ENCODE measurements at places on chromosomes 11 and 22. TPM values are rescaled to one million over a fixed set of nuclear protein-coding genes. Genes with fewer than 3 reads are reported as not detected.

DNA sequence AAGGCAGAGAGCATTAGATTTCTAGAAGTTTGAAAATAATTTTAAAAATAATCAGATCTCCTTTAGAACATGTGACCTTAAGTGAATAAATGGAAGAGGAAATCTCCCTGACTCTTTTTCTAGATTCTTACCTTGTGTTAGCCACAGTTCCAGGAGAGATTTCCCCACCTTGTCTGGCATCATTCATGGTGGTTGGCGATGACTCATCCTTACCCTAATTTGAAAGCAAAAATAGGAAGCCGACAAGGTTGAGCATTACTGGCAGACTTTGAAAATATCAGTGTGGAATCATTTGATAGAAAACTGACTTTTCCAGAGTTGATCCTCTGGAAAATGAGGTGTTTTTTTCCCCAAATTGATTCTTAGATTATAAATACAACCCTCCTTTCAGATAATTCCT, 48.1 kb downstream of the CNTN5 start:
- no peak for DNase-seq

DNA sequence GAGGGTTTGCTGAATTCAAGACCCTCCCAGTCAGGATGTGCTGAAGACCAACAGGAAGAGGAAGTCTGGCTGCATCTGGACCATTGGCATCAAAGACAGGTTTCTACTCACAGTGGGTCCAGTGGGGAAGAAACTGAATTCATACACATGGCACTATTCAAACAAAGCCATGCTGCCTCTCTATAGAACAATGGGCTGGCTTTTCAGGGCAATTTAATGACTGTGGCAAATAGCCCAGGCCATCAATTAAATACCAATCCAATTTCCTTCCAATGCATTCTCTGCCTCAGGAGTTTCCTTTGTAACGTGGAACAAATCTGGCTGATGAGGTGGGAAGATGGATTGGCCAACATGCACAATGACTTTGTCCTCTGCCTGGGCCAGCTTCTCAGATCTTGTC, 98.6 kb downstream of the SEZ6L start:
- DNase-seq, result no peak

GRCh38 chr22:33271390-33272161, 213.4 kb upstream of the SYN3 start:
- no peak for DNase-seq

GRCh38 chr22:36081023-36081431, 52.4 kb upstream of the RBFOX2 start:
- no peak for DNase-seq

GRCh38 chr22:33803371-33804282, 116.6 kb downstream of the LARGE1 start:
- no peak for DNase-seq

Gene ABTB2
- total RNA-seq, result 2.9 TPM

- no peak for DNase-seq
Observed at GRCh38 chr11:63493127-63493526, 2.2 kb upstream of the PLAAT5 start.

GRCh38 chr22:31449506-31449905, 40.1 kb downstream of the EIF4ENIF1 start:
- DNase-seq, result no peak

DNA sequence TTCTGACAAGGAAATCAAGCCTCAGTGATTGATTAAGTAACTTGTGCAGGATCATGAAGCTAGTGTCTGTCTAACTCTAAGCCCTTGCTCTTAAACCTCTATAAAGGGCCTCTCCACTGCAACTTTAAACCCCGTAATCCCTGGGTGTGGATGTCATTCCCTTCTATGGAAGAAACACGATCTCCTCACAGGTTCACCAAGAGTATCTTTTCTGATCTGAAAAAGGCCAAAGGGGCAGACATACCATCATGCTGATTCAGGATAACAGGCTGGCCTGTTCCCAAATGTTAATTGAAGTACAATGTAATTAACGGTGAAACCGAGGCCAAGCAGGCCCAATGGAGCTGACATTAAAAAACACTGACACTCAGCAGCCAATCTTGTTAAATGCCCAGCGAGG, 17.1 kb downstream of the TTC12 start:
- DNase-seq, result no peak

Gene DNHD1
- 5.7 TPM for total RNA-seq

GRCh38 chr22:29050457-29050856, 11.2 kb downstream of the C22orf31 start:
- DNase-seq, result no peak

Gene OSBP2
- 4.2 TPM for total RNA-seq

GRCh38 chr22:17205432-17205831, 13.8 kb downstream of the ADA2 start:
- DNase-seq, result no peak

Gene TOLLIP
- 64.6 TPM for total RNA-seq

Gene SPTBN2
- 45.0 TPM for total RNA-seq

Gene FGF19
- 1.7 TPM for total RNA-seq

DNA sequence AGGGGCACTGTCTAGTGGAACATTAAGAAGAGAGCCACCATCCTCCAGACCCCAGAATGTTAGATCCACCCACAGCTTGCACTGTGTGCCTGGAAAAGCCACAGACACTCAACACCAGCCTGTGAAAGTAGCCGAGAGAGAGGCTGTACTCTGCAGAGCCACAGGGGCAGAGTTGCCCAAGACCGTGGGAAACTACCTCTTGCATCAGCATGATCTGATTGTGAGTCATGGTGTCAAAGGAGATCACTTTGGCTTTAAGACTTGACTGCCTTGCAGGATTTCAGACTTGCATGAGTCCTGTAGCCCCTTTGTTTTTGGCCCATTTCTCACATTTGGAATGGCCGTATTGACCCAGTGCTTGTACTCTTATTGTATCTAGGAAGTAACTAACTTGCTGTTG, 115.9 kb upstream of the CCDC179 start:
- no peak for DNase-seq

- DNase-seq, result no peak
Observed at GRCh38 chr11:1102996-1103395, 28.3 kb downstream of the MUC2 start.

Gene TENM4
- total RNA-seq, result 2.0 TPM

Measured in Caco-2 (cell line).